Fibroblast of skin of back (primary cell): ENCODE measurements at places on chromosomes 16 and 17.

DNA sequence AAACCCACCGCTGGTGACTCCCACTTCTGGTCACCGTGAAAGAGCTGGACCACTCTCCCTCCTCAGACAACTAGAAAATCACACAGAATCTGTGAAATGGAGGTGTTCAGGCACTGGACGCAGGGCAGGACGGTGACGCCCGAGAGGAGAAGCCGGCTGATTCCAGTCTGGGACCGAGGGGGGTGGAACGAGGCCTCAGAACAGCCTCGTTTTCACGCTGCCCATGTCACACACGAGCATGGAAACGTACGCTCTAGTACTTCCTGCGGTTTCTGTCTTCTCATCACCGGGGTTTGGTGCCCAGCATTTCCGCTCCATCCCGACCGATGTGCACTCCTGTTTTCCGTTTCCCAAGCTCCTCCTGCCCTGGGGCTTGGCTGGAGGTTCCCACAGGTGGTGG, 101.8 kb upstream of the METRNL start:
- DNase-seq: no peak

- DNase-seq: no peak
These were observed 20.8 kb downstream of the FANCA start for GRCh38 chr16:89795676-89796075.

DNA sequence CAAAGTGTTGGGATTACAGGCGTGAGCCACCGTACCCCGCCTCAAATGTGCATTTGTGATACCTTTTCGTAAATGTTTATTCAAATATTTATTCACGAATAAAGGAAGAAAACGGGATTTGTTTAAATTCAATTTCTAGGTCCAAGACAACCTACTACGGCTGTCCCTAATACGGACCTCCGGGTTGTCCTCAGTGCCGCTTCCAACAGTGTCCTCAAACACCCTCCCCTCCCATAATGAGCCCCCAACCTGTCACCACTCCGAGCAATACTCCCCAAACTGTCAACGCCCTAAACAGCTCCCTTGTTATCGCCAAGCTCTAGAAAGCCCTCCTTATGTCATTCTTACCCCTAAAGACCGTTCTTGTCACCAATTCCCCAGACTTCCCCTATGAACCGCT, 539 bp upstream of the GABARAPL2 start:
- DNase-seq: no peak

DNA sequence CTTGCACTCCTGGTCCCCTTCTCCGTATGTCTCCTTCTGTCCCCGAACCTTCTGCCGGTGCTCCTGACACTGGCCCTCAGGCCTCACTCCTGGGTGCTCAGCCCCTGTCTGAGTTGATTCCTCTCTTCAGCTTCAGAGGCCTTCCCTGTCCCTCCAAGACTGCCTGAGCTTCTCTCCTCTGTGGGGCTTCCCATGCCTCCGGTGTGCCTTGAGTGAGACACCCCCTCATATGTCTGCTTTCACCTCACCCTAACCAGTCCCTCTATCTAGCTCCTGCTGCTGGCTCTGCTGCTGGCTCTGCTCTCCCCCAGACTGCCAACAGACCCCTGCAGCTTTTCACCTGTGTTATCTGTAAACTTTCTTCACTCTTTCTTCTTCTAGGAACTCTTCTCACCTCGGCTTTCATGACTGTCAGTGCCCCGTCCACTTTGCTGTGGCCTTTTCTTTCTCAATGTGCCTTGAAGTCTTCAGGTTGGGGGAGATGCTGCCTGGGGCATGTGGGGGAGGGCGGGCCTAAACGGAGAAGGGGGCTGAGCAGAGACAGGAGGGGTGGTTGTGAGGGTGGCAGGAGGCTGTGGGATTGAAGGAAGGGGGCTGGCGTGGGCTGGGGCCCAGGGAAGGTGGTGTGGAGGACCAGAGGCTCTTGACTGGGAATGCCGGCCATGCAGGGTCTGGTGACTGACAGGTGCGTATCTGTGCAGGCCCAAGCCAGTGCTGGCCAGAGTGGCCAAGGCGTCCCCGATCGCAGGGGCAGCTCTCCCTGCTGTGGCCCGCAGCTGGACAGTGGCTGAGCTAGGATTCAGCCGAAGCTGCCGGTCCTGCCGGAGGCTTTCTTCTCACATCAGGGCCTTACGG, 81.3 kb downstream of the METRNL start:
- no peak for DNase-seq

DNA sequence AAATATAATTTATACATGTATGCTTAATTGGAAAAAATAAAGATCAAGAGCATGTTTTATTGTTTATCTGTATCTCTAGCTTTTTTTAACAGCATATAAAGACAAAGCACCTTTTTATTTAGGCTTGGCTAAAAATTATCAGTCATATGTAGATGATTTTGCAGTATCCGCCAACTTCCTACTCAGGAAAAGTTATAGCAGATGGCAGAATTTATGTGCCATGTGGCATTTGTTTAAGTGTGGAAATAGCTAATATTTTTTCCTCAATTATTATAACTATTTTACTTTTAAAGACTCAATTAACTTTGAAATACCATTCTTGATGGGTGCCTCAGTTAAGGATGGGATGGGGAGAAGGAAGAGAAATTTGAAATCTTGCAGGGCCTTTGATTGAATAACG, 762.1 kb upstream of the RBFOX1 start:
- no peak for DNase-seq

DNA sequence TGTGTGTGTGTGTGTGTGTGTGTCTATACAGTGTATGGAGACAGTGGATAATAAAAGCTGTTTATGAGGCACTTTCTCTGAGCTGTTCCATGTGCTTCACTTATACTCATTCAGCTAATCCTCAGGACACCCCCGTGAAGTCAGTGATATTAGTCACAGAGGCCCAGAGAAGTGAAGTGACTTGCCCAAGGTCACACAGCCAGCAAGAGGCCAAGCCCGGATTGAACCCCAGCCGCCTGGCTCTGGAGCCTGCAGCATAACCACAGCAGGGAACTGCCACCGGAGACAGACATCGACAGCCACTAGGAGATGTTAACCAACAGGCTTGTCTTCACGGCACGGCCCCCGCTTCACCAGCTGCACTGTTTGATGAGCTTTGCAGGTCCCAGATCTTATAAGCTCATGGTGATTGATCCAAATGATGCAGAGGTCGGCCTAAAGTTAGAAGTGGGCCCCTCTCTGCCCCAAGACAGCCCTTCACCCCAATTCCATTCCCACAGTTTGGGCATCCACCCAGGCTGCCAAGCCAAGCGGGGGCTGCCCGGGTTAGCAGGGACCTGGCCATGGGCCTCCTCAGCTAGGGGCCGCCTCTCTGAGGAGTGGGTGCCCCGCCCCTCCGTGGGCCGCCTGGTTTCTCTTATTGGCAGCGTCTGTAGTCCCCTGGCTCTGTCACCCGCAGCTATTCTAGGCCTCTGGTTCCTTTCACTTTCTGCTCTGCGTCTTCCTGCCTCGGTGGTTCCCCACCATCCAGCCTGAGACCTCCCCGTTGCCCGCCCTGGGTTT, 30.9 kb downstream of the SOCS1 start:
- no peak for DNase-seq

DNA sequence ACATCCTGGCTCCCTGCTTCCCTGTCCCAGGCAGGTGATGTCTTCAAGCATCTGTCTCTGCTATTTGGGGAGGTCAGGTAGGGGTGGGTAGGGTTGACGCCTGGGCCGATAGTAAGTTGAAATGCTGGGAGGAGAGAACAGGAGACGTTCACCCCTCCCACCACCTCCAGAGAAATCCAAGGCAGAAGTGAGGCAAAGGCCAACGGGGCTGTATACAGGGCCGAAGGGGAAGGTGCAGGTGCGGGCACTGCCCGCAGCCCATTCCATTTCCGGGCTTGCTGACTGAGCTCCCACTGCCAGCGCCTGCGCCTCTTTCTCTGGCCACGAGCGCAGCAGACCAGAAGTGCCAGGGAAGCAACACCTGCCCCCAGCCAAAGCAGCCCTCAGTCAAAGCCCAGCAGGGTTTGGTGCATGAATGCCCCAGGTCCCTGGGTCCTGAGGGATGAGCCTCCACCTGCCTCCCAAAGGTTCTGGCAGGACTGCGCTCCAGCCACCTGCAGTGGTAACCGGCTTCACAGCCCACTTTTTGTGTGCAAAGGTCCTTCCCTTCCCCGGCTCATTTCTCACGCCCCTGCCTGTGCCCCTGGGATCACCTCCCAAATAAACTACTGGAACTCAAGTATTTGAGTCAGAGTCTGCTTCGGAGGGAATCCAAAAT, 127.6 kb upstream of the TNRC6C start:
- DNase-seq: no peak
